Non-pigmented ciliary epithelial cell (primary cell): ENCODE measurements at places on chromosomes 3 and 15.

DNA sequence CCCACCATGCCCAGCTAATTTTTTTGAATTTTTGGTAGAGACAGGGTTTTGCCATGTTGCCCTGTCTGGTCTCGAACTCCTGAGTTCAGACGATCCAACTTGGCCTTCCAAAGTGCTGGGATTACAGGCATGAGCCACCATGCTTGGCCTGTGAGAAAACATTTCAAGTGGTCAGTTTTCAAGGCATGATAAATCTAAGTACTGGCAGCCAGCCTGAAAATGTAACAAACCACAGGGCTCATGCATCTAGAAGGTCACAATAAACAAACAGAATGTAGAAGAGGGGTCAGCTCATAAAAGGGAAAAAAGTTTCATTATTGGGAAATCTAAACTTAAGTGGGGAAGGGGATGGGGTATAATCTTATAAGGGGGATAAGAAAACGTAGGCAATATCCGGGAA is 39.9 kb downstream of the PPCDC start:
- DNase-seq = no peak

- no peak for DNase-seq
These were observed 746.6 kb upstream of the CFAP20DC start for GRCh38 chr3:59796456-59796855.

- no peak for DNase-seq
These were observed 61.3 kb downstream of the UACA start for GRCh38 chr15:70701891-70702568.

GRCh38 chr15:28900041-28900891 is 14.5 kb downstream of the APBA2 start:
- no peak for DNase-seq

DNA sequence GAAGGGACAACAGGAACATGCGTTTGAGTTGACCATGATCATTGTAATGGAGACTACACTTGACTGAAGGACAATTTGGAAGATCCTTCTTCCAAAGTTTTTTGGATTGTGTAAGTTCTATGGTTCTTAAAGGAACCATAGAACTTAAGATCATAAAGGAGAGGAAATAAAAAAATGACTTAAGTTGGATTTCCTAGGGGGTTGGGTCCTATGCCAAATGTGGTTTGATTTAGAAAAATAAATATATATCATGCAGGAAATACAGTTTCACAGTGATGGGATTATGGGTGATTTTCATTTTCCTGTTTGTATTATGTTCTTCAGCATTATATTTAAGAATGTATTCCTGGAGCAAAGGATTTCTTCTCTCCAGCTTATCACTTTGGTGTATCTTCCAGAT is 305.5 kb upstream of the DPH6 start:
- no peak for DNase-seq

DNA sequence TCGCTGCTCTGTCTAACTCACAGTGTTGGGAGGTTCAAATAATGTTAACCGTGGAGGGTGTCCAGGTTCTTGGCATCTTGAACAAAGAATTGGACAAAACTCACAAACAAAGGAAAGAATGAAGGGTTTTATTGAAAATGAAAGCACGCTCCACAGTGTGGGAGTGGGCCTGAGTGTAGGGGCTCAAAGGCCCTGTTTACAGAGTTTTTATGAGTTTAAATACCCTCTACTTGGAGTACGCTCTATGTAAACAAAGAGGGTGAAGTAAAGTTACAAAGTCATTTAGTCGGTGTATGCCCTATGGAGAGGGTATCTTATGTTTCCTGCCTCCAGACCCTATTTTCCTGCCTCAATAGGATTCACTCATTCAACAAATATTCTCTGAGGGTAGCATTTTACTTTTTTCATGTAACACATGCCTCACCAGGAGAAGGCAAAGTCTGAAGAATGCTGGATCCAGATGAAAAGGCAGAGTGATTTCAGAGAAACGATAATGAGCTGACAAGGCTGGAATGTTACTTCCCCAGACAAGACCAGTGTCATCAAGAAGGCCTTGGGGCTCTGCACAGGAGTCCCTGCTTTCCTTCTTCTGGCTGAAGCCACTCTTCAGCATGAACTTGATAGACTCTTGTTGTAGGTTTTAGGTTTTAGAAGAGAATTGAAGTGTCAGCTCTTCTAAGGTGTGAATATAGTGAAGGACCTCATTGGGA is 163.6 kb downstream of the FAM43A start:
- no peak for DNase-seq

- no peak for DNase-seq
These were observed 145.9 kb upstream of the AGTR1 start for GRCh38 chr3:148551767-148552260.

DNA sequence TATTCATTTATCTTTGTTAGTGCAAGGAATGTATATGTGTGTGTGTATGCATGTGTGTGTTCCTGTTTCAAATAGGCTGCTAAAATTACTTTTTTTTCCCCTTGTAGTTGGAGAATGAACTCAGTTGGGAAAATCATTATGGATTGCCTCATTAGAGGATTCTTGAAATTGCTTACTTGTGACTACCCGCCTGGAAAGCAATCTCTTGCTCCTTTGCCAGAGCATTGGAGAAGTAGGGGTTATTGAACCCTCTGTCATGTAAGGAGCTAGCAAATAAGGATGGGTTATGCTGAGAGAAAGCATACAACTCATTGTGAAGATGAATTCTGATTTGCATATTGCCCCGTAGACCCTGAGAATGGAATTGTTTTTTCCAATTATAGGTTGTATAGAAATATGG is 474.5 kb downstream of the CADM2 start:
- peak; percentile 1 for DNase-seq

GRCh38 chr15:48781481-48782081 is 29.3 kb downstream of the CEP152 start:
- DNase-seq = no peak

- DNase-seq = no peak
These were observed 71.0 kb upstream of the ZBED2 start for GRCh38 chr3:111666041-111666735.

GRCh38 chr3:184663756-184664155 is 48.1 kb downstream of the MAGEF1 start:
- no peak for DNase-seq

GRCh38 chr3:43215663-43216275 is 70.6 kb upstream of the SNRK start:
- no peak for DNase-seq

- no peak for DNase-seq
These were observed 17.5 kb downstream of the PLA2G4F start for GRCh38 chr15:42138968-42139386.

DNA sequence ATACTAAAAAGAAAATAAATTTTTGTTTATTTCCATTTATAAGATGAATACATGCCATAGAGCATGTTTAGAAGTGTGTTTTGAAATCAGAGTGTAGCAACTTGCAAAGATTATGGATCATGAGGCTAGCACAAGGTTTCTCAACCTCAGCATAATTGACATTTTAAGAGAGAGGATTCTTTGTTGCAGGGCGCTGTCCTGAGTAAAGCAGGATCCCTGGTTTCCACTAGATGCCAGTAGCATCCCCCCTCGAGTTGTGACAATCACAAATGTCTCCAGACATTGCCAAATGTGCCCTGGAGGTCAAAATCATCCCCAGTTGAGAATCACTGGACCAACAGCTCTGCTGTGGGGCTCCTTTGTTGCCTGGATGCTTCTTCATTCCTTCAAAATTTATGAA is 128.5 kb upstream of the RBMS3 start:
- DNase-seq = no peak

DNA sequence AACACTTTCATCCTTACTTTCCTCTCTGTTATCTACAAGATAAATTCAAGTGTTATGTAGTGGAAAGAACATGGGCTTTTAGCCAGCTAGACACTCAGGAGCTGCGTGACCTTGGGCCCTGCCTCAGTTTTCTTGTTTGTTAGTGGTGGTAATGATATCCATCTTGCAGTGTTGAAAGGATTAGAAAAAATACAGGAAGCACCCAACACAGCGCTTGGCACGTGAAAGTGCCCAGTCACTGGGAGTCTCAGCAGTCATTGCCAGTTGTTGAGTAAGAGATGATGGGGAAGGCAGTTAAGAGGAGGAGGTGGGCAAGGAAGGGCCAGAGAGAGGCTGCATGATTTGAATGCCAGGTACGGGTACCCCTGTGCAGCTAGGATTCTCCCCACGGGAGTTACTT is 5.3 kb downstream of the PDIA5 start:
- DNase-seq = no peak

DNA sequence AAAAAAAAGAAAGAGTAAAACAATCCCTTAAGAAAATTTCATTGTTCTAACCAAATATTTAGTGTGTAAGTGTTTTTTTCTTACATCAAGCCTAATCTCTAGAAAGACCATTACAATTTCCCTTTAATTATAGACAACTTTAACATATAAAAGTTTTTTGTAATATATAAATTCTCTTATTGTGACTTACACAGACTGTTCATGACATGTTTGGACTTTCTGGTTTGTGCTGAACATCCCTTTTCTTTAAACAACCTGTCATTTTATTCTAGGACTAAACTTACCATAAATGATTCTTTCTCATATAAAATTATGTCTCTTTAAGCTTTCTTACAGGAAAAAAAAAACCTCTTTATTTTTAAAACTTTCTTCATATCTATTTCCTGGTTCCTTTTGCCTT is 13.0 kb upstream of the BTLA start:
- no peak for DNase-seq

DNA sequence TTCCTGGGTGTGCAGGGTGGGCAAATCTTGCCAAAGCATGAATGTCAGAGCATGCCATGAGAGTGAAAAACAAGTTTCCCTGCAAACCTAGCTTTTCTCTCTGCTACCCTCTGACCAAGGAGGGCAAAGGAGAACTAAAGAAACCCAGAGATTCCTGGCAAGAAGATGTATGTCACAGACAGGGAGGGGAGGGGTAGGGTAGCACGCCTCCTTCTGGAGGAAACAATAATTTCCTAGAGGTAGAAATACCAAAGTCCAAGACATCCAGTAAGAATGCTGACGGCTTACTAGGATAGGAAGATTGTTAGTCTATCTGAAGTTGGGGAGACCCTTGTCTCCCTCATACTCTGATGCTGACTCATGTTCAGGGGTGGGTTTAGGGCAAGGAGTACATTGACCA is 203.9 kb downstream of the NR1D2 start:
- DNase-seq = no peak

DNA sequence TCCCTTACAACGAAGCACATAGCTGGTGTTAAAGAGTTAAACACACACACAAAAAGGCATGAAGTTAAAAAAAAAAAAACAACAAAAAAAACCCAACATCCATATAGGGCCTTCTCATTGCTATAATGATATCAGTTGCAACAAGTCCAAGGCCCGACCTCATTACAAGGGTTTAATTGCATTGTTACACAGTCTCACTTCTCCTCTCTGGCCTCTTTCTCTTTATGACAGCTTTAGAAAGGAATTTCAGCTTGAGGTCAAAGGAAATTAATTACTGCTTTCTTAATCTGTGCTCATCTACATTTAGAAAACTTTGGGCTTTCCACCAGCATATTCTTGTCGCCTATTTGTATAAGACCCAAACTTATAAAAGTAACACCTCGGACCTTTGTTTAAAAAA is 342.1 kb downstream of the NR2F2 start:
- no peak for DNase-seq

GRCh38 chr3:58962816-58963215 is 87.0 kb downstream of the CFAP20DC start:
- DNase-seq = no peak

DNA sequence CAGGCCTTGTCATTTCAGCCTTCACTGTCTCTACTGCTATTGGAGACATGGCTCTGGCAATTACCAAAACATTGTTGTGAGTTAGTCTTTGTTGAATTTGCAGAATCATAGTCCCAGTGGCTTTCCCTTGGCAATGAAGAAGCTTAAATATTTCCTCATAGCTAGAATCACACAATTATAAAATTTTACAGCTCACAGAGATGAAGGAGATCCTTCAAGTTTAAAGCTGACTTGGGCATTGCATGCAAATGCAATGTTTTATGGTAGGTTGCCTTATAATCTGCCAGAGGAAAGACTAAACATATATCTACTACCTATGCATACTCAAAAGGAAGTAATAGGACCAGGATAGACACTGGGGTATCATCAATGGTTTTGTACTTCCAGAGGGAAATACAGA is 90.9 kb downstream of the LSAMP start:
- DNase-seq = no peak

DNA sequence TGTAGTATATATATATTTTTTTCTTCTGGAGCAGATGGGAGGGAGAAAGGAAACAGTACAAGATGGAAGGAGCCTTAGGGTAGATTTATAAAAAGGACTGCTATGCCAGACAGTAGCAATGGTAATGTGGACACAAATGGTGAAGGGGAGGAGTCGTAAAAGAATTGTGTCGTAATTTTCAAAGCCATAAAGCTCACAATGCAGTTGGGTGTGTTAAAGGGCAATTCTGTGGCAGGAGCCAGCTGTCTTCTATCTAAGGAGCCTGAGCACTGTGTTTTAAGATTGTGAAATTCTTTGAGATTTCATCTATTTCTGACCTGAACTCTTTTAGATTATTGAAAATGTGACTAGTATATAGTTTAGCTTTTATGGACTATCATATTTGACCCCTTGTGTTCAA is 58.9 kb downstream of the CNOT10 start:
- DNase-seq = no peak

DNA sequence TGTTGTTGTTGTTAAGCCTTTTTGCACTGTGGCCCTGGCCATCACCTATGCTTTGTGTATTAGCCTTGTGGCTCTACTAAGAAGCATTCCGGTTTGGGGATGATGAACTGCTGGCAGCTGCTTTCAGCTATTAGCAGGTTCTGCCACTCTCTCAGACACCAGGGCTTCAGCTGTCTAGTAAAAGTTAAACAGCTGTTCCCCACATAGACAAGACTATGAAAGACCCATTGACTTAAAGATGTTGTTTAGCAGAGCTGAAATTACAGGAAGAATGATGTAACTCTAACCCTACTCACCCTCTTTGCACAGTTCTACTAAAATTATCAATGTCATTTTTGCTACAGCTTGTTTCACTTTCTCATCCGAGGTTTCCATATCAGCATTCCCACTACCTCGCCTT is 131.2 kb upstream of the CGNL1 start:
- DNase-seq = no peak

- no peak for DNase-seq
These were observed 790 bp downstream of the PARP14 start for GRCh38 chr3:122681284-122681973.

DNA sequence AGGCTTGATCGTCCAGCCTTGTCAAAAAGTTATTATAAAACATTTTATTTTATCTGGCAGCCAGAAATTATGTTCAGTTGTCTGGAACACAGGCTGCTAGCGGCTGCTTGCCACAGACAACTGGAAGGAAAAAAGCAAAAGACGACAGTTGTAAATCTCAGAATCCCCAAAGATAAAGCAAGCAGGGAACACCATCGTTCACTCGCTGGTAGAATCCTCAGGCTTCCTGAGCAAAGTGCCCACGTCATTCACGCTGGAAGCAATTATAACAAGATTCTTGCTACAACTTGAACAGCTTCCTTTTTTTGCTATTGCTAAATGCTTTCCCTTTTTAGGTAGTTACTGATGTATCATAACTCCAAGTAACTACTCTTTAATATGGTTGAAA is 33.6 kb downstream of the ADAMTS17 start:
- no peak for DNase-seq
